Epithelial cell of prostate (primary cell): ENCODE measurements at places on chromosomes 2 and 18.

DNA sequence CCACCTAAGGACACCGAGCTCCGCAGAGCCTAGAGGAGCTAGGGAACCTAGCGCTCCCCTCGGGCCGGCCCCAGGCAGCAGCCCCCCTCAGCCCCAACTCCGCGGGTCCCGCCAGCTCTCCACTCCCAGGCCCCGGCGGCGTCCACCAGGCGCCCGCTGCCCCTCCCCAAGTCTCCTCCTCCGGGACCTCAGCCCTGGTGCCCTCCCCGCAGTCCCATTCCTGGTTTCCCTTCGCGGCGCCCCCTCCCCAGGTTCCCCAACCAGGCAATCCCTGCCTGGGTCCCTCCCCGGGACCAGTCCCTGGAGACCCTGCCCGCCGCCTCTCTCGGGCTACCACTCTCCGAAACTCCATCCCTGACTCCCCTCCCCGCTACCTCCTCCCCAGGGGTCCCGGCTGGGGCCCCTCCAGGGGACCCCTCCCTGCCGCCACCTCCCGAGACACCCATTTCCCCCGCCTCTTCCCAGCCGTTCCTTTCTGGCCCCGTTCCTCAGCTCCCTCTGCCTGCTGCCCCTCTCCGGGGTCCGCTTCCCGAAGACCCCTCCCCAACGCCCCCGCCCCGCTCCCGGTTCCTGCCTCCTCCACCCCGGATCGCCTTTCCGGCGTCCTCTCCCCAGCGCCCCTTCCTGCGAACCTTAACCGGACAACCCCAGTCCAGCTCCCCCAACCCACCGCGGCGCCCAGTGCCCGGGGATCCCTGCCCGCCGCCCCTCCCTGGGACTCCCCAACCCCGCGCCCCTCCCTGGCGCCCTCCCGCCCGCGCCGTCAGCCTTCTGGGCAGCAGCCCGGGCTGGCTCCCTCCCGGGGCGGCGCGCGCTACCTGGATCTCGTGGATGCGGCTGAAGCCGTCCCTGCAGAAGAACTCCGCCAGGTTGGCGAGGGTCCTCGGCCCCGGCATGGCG lies 678 bp downstream of the CYP27C1 start:
- DNase-seq = no peak

DNA sequence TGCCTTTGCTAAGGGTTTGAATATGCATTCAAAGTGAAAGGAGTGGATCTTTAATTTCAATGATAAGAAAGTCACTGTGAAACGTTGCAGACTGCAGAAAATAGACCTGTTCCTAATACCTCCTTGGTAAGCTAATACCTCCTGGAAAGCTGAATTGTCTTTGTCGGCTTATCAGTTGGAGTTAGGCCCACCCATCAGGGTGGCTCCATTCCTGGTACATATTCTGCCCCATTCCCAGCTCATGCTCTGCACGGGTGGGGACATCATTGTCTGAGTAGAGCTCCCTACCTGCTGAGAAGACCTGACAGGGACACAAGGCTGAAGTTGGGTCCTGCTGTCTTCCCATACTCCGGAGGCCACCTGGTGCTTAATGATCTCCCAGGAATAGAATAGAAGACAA lies 203.3 kb downstream of the EN1 start:
- no peak for DNase-seq

DNA sequence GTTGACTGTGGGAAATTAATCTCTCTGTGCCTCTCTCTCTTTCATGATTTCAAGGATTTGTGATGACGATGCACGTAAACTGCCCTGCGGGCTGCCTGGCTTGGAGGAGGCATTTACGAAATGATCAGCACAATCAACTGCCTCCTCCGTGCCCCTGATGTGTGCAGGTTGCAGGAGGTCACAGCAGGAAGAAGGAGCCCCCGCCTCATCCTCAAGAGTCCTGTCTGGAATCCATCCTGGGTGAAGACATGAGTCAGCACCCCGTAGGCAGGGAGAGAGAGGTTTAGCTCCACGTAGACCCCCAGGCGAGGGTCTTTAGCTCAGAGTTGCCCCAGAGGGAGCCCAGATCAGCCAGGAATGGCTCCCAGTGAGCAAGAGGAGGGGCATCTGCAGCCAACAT lies 17.1 kb upstream of the TEX51 start:
- DNase-seq = no peak

DNA sequence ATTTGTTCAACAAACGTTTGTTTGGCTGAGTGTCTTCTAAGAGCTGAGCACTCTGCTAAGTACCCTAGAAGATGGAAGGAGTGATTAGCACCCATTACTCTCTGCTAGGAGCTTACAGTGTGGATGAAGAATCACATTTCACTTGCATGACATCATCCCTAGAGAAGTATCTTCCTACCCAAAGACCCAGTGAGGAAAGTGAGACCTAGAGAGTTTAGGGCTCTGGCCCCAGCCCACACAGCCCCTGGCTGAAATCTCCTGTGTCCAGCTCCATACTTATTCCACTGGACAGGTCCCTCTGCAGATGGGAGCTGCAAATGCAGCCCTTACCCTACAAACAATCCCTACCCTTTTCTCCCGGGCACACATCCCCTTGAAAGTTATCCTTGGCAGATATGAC lies 26.8 kb upstream of the EPAS1 start:
- DNase-seq = no peak

- no peak for DNase-seq
Measured at GRCh38 chr2:54029721-54030395, 59.1 kb upstream of the PSME4 start.

DNA sequence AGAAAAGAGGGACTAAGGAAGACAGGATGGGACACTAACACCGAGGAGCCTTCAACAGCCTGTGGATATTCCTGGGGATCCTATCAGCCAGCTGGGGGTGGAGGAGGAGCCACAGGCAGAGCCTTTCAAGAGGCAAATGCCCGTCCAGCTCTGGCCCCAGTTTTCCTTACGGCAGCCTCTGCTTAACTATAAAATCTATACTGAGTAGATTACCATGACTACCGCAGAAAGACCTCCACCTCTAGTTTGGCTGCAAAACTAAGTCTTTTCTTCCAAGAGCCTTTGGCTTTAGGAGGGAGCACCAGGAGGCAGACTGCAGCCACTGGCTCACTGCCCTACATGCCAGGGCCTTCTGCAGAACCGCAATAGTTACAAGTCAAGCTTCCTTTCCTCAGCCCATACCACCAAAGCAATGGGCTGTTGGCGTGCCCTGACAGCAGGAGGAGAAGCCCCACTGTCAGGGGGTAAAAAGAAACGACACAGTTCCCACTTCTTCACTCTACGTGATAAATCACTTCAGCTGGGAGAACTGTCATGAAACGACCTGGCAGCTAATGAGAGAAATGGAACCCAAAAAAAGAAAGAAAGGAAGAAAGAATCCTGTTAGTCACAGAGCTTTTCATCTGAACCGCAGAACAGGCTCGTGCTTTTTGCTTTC lies 25.1 kb upstream of the CREB1 start:
- no peak for DNase-seq

DNA sequence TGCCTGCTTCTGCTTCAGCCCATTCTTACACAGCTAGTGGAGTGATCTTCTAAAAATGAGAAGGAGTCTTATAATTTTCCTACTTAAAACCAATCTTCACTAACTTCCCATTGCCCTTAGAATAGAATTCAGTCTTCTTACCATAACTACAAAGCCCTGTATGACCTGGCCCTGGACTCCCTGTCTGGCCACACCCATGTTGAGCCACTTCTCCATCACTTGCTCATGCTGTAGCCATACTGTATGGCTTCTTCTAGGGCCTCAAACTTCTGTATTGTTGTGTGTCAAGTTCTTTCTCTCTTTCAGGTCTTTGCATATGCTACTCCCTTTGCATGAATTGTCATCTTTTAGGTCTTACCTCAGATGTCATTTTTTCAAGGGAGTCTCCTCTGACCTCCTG lies 11.2 kb downstream of the DGUOK start:
- no peak for DNase-seq

DNA sequence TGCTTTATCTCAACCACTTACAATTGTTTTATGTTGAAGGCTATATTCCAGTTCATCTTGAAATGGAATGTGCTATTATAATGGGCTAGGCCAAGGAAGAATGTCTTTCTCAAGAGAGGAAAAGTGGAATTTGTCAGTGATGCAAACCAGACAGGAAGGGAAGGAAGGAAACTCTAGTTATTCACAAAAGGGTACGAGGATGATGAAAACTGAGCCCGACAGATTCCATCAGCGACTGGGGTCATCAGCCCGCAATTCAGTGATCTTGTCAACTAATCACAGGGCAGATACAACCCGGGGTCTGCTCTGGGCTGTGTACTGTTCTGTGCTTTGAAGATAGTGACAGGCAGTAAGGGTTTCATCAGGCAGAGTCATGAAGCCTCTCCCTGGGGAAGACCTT lies 23.4 kb upstream of the LYPD6 start:
- no peak for DNase-seq

- no peak for DNase-seq
Measured at GRCh38 chr18:74328206-74328605, 12.6 kb downstream of the C18orf63 start.

DNA sequence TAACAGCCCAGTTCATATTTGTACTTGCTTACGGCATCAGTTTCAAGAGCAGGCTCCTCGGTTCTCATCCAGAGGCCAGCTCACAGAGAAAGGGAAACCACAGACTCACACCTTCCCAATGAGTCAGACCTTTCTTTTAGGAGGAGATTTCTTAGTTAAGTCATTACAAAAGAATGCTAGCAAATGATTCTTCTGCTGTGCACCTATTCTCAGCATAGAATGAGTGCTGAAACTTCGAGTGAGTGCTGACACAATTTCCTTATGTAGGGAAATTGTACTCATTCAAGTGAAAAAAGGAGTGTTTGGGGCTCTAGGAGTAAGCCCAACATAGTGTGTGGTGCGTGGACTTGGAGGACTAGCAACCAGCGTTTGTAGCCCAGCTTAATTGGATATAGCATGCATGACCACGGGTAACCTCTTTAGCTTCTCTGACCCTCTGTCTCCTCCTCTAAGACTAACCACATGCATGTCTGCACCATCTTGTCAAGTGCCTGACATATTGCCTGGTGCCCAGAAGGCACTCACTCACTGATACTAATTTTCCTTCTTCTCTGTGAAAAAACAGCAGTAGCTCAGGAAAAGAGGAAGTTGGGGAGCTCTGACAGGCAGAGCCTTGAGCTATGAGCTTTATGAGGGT lies 87.0 kb downstream of the ALPK2 start:
- peak; percentile 97 for DNase-seq

DNA sequence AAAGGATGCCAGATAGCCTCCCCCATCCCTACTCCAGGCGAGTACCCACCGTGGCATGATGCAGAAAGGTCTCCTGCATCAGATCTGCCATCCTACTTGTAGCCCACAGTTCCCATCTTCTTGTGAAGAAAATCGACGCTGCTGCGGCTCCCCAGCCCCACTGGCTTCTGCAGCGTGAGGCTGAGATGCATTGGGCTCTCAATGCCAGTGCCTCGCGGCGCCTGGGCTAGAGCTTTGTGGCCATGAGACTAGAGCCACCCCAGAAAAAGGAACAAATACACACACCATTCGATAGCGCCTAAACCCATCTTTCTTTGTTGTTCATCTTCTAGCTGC lies 2.8 kb downstream of the NOL4 start:
- no peak for DNase-seq

- no peak for DNase-seq
Measured at GRCh38 chr2:200469708-200470211, 40.1 kb downstream of the KCTD18 start.

GRCh38 chr2:239831001-239831731 lies 194.0 kb downstream of the NDUFA10 start:
- no peak for DNase-seq

GRCh38 chr2:2691419-2691818 lies 360.3 kb upstream of the MYT1L start:
- DNase-seq = no peak

GRCh38 chr2:220065581-220065980 lies 438.2 kb downstream of the SLC4A3 start:
- DNase-seq = no peak

DNA sequence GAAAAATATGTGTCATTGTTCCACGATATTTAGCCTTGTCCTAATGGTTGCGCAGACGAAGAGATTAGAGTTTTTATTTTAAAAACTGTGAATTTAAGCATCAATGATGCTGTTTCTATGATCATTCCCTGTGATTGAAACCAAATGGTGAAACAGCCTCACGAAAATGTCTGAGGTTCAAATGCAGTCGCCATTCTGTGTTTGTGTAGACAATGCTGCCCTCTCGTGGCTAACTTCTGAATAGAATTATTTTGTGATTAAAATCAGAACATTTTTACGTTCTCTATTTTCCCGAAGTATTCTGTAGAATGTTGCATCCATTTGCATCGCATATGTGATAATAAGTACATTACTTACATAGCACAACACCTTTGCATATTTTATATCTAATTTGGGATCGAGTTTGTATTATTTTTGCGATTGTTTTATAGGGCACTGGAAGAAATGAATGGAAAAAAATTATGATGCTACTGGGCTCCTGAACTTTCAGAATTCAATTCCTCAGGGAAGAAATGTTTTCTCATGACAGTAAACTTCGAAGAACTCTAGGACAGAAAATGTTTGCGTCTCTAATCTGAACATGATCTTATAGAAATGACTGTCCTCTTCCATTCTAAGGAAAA lies 54.8 kb upstream of the CREB1 start:
- DNase-seq = no peak

DNA sequence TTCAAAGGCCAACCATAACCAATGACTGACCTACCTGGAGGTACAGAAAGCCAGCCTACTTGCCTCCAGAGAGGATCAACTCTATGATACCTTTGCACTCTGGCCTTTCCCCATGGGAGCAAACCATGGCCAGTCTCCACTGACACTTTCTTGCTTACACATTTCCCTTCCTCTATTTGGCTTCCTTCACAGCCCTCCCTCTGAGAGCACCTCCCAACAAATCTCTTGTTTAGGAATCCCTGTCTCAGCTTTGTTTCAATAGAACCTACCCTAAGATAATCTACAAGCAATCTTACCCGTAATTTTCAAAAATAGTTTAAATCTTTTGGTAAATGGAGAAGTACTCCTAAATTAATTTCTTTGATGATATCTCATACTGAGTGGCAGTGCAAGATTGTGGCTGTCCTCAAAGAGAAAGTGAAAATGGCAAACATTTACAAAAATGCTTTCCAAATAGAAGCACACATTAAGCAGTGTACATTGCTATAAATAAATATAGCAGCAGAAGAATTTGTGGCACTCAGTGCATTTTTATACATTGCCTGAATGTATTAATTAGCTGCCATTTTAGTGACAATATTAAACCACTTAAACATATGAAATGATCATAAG lies 140.6 kb downstream of the CCDC148 start:
- no peak for DNase-seq

- no peak for DNase-seq
Measured at GRCh38 chr18:23591011-23591410, 4.7 kb upstream of the NPC1 start.
